Stimulated activated naive CD4-positive, alpha-beta T cell treated with Interleukin-2 at 50 U/mL for 16 hours (primary cell): ENCODE measurements at places on chromosomes 12 and 14.

DNA sequence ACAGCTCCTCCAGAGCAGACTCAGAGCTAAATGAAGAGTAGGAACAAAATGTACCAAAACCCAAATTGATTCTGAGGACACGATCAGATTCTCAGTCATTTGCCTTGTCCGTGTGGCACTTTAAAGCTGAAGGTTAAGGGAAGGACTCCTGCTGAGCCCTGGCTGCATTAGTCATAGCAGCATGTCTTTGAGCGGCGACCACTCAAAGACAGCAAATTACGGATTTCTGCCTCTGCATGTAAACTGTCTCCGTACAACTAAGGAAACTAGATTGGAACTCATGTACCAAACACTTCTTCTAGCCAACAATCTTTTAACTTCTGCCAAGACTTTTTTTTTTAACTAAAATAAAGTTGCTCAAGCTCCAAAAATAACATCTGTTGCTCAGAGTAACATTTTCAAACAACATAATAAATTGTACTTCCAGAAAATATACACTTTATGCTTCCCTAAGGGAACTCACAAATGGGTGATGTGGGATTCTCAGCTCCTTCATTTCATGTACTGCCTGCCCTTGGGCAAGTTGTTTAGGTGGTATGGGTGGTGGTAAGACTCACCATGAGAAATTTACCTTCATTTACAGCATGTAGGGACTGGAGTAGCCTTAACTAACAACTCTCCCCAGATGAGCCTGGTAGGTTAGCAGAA, 56.1 kb downstream of the RERG start:
- DNase-seq: no peak

DNA sequence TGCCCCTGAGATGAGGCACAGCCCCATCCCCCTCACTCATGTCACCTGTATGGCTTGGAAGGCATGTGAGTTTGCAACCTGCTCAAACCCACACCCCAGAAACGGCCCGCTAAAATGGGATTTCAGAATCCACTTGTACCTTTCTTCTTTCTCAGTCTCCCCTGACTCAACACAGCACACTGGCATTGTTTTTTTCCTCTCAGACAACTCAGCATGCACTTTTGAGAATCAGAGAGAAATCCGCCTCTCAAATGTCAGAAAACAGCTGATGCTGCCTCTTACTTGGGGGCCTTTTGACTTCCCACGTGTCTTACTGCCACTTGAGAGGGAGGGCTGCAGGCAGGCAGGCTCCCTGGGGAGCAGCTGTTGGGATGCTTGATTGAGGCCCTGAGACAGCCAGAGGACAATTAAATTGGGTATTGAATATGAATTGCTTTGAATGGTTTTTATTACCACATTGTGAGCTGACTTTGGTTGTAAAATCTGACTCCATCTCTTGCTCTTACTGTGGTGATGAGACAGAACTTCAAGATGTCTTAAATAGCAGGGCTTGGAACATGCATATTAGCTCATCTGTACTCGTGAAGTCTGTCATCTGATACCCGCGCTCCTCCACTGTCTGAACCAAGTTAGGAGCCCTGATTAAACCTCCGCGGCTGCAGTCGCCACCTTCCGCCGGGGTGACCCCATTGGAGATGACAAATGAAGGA, 96.6 kb downstream of the APAF1 start:
- peak; percentile 2 for DNase-seq

DNA sequence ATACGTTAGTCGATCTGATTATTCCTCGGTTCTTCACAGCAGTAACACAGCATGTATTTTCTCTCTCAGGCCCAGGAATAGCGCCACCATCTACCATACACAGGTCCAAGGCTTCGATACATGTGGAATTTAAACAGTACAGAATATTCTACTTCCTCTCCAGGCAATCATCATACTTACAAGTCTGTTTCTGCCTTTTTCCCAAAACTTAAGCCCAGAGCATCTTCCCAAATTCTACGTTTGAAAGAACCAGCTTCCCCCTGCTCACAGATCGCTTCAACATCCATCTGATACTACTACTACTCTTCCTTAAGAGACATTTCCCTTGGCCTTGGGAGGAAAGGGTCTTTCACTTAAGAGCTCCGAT, 626 bp downstream of the TXNDC16 start:
- no peak for DNase-seq

- DNase-seq: no peak
Measured at GRCh38 chr14:22265319-22266141, 323.5 kb downstream of the DAD1 start.

- no peak for DNase-seq
Measured at GRCh38 chr14:33598582-33598981, 352.3 kb downstream of the EGLN3 start.

GRCh38 chr12:5429741-5430557, 2.0 kb upstream of the NTF3 start:
- DNase-seq: no peak

DNA sequence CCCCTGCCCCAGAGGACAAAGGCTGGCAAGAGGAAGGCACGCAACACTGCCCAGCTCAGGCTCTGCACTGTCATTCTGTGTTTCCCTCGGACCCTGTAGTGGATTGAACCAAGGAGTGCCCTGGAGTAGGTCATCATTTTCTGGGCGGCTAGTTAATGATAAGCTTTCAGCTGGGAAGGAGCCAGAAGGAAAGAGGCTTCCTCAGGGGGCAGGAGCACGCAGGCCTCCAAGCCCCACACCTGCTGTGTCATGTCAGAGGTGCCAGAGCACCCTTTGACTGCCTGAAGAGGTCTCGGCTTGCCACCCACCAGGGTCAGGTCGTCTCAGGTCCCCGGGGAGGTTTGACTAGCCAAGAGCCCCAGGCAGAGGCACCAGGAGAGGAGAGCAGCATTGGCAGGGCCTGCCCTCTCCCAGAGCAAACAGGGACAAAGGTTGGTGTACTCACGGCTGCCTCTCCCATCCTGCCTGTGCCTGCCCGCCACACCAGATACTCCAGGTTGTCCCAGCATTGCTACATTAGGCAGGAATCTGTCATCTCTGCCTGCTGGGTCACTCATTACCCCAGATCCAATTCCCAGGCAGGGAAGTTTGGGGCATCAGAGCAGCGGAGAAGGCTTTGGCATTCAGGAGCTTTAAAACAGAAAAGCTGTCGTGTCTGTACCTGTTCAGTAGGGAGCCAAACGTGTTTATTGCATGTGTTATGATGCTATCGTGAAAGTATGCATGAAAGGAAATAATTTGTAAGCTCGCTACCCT, 33.5 kb upstream of the ATP2A2 start:
- DNase-seq: no peak

DNA sequence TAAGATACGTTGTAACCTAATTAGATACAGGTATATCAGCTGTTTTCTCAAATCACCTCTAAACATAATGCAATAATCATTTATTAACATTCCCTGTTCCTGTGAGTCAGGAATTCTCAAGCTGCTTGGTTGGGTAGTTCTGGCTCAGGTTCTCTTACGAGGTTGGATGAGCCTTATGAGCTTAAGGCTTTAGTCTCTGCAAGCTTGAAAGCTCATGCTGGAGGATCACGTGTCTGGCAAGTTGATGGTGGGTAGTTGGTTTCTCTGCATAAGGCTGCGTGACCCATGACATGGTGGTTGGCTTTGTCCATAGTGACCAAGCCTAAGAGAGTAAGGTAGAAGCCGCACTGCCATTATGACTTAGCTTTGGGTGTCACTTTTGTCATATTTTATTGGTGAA, 62.0 kb downstream of the PLEKHA5 start:
- DNase-seq: no peak

DNA sequence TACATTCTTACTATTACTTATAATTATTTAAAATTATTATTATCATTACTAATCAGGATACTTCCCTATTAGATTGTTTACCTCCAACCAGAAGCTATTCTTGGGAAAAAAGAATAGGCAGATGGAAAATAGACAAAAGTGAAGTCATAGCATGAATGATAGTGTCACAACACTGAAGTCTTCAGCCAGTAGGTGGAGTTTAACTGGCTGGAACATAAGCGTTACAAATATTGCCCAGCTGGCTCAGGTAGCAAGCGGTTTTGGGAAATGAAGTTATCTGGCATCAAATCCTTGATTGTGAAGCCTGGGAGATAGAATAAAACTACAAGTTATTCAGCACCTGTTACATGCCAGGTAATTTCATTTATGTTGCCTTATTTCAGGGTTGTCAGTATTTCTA, 762.9 kb downstream of the C12orf50 start:
- no peak for DNase-seq

DNA sequence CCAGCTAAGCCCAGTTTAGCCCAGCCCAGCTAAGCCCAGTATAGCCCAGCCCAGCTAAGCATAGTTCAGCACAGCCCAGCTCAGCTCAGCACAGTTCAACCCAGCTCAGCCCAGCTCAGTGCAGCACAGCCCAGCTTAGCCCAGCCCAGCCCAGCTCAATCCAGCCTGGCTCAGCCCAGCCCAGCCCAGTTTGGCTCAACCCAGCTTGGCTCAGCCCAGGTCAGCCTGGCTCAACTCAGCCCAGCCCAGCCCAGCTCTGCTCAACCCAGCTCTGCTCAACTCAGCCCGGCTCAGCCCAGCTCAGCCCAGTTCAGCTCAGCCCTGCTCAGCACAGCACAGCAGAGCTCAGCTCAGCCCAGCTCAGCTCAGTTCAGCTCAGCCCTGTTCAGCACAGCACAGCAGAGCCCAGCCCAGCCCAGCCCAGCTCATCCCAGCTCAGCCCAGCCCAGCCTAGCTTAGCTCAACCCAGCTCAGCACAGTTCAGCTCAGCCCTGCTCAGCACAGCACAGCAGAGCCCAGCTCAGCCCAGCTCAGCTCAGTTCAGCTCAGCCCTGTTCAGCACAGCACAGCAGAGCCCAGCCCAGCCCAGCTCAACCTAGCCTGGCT, 330.9 kb downstream of the TMEM121 start:
- DNase-seq: no peak

DNA sequence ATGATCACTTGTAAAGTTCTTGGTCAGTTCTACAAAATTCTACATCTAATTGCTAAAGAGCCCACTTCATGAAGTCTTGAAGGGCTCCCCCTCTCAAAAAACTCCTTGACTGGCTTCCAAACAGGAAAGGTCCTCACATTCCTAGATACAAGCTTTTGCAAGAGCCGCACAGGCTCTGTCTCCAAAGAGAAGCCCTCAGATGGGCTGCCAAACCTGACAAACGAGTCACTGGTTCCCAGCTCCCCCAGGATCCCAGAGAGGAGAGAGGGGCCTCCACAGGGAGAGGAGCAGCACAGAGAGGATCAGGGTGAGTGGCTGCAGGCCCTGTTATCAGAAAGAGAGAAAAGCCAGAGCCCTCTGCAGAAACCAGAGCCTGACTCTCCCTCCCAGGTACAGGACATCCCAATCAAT, 5.8 kb downstream of the NID2 start:
- no peak for DNase-seq

GRCh38 chr12:53577941-53578352, 48.2 kb downstream of the ATF7 start:
- no peak for DNase-seq

DNA sequence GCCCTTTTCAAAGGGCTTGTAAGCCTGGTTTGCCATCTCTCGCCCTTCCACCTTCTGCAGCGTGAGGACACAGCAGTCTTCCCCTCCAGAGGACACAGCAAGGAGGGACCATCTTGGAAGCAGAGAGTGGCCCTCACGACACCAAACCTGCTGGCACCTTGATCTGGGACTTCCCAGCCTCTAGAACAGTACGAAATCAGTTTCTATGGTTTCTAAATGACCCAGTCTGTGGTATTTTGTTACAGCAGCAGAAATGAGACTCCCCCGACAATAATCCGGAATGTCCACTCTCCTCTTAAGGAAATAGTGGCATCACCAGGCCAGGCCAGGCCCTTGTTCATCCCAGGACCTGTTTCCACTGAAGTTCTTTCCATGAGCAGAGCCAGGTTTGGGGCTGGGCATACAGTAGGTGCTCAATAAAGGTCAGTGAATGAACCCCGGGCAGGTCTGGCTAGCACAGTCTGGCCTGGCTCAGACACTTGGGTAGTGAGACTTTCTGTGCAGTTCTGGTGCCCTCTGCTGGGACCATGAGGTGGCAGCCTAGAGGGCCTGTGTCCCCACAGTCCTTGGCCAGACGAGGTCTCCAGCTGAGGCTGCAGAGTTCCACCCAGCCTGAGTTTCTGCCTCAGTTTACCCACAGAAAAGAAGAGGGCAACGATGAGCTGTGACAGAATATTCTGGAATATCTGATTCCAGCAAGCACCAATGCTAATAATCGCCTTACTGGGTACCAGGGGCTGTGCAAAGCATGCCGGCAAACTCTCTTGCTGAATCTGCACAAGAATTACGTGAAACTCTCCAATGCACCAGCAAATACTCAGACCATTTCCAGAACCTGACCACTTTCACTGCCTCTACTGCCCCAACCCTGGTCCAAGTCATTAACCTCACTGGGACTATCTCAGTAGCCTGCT, 14.0 kb downstream of the ABCB9 start:
- peak; percentile 62 for DNase-seq
